ENCODE measurements at places on chromosomes 7 and 10. TPM values are rescaled to one million over a fixed set of nuclear protein-coding genes. Genes with fewer than 3 reads are reported as not detected.

GRCh38 chr10:13670311-13670710 is 83.5 kb downstream of the PRPF18 start:
- DNase-seq: peak; percentile 69

- DNase-seq: no peak
These were observed 213.1 kb downstream of the EMX2 start for GRCh38 chr10:117755659-117756014.

DNA sequence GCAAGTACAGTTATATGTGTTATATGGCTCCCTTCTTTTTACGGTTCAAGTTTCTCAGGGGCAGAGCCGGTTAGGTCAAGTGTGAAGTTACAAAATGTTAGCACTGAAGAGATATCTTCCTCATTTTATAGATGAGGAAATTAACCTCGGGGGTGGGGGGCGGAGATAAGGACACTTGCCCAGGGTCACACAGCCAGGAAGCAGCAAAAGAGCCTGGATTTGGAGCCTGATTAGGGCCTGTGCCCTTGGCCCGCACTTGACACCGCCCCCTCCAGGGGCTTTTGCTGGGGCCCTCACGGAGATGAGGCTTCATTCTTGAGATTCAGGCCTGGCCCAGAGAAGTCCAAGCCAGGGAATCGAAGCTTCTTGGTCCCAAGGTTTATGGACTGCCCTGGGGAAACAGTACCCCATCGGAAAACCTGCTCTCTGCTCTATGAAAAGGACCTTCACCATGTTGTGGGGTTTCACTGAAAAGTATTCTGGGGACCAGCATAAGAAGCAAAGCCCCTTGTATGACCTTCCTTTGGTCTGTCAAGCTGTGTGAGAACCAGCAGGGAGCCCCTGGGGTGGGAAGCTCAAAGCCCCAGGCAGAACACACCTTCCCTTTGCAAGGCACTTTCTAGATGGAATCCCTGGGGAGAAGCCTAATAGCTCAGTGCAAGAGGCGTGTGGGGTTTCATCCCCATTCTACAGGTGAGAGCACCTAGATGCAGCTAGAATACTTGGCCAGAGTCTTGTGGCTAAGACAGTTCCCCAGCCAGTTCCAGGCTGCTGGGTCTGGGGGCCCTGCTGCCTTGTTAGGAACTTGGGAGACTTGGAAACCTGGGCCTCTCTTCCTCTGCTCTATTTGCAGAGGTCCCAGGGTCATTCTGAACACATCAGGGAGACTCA is 21.9 kb downstream of the UNC5B start:
- no peak for DNase-seq

DNA sequence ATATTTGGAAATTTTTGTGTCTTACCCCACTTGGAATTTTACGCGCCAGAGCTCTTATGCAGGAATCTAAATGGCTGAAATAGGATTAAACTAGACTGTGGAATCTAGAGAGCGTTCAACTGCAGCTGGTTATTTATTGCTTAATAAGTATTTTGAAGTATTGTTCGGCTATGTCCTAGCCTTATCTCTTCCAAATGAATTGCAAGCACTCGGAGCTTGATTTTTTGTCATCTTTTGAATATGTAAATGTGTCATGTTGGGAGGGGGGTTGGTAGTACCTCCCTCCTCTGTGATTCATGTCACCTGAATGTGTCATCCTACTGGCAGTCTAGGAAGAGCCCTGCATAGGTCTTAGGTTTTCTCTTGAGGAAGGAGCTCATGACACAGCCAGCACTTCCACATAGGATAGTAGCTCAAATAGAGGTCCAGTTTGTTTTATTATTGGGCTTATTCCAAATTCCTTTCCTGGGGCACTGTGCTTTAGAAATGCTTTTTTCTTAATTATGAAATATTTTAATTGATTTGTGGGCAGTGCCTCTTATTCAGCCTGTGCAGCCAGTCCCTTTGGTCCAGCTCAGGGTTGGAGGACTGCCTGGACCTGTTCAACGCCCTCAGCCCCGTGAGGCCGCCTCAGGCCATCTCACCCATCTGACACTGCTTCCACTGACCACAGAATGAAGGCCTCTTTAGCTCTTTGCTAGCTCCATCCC is 22.5 kb upstream of the TRIL start:
- no peak for DNase-seq

DNA sequence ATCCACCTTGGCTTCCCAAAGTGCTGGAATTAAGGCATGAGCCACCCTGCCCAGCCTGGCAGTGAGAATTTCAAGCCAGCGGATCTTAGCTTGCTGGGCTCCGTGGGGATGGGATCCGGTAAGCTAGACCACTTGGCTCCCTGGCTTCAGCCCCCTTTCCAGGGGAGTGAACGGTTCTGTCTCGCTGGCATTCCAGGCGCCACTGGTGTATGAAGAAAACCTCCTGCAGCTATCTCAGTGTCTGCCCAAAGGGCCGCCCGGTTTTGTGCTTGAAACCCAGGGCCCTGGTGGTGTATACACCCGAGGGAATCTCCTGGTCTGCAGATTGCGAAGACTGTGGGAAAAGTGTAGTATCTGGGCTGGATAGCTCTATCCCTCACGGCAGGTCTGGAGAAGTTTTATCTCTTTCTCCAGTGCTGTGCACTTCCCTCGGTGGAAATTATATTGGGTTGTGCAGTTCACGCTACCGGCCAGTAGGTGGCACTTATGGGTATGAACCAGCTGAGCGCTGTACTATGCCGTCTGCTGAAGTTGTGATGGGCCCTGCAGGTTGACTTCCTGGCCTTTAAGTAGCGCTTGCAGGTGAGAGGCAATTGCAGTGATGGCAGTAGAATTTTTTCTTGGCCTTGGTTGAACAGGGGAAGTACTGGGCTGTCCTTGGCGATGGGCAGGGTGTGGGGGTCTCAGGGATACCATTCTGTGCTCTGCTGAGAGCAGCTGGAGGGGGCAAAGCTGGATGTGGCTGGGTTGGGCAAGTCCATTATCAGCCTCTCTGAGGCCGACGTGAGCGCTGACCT is 138.0 kb upstream of the MTPN start:
- DNase-seq: peak; percentile 66

DNA sequence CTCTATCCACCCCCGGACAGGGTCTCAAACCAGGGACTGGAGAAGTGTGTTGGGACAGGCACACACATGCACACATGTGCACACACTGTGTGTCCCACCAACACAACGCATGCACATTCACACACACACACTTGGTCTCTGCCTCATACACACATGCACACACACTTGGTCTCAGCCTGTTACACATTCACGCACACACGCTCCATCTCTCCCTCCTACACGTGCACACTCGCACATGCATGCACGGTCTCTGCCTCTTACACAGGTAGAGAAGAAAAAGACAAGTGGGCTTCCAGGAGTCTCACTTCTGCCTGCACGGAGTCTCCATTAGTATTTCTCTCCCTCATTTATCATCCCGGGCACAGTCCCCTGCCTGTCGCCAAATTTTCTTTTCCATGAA is 171.2 kb downstream of the EBF3 start:
- no peak for DNase-seq

DNA sequence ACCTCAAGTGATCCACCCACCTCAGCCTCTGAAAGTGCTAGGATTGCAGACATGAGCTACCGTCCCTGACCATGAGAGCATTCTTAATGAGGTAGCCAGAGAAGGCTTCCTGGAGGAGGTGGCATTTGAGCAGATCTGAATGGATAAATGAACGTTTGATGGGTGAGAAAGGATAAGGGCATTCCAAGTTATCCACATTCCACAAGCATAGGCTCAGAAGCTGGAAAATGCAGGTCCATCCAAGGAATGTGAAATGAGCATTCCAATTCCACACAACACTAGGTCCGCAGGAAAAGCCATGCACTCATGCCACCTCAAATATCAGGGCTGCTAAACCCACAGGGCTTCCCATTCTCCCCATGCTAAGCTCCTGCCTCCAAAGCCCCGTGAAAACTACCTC is 17.0 kb downstream of the TMEM130 start:
- DNase-seq: no peak

GRCh38 chr10:63423494-63423893 is 42.3 kb downstream of the JMJD1C start:
- DNase-seq: no peak

GRCh38 chr10:22779331-22780019 is 65.1 kb upstream of the PIP4K2A start:
- DNase-seq: no peak

DNA sequence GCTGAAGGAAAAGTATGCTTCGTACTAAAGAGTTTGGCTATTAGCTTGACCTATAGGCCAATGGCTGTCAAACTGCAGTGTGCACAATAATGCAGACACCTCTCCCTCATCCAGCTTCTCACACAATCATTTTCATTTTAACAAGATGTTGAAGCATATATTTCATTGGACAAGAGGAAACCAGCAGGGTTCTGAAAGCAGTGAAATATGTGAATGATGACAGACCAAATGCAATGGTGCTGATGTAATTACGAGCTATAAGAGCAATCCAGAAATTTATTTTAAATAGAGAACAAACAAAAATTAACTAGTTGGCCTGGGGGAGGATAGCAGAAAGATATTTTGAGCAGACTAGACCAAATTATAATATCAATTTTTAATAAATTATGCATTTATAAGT is 331.5 kb upstream of the AKR1E2 start:
- no peak for DNase-seq

- DNase-seq: no peak
These were observed 14.4 kb downstream of the HTRA1 start for GRCh38 chr10:122475591-122476332.

- DNase-seq: no peak
These were observed 46.4 kb downstream of the DENND2A start for GRCh38 chr7:140594131-140594691.

DNA sequence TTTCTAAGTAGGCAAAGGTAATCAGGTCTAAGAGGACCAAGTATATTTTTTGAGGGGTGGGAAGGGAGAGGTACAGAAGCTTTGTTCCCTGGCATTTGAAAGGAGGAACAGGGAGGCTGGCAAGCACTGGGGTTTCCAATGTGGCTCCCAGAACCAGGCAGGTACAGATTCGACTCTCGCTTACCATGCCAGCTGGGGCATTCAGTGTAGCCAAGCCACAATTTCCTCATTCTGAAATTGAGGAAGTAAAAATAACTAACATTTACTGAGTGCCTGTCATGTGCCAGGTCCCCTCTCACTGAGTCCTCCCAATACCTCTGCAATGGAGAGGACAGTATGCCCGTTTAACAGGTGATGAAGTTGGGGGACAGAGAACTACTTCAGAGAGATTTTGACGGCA is 45.9 kb upstream of the BET1 start:
- DNase-seq: no peak

GRCh38 chr10:99804471-99804870 is 22.0 kb downstream of the ABCC2 start:
- DNase-seq: no peak

DNA sequence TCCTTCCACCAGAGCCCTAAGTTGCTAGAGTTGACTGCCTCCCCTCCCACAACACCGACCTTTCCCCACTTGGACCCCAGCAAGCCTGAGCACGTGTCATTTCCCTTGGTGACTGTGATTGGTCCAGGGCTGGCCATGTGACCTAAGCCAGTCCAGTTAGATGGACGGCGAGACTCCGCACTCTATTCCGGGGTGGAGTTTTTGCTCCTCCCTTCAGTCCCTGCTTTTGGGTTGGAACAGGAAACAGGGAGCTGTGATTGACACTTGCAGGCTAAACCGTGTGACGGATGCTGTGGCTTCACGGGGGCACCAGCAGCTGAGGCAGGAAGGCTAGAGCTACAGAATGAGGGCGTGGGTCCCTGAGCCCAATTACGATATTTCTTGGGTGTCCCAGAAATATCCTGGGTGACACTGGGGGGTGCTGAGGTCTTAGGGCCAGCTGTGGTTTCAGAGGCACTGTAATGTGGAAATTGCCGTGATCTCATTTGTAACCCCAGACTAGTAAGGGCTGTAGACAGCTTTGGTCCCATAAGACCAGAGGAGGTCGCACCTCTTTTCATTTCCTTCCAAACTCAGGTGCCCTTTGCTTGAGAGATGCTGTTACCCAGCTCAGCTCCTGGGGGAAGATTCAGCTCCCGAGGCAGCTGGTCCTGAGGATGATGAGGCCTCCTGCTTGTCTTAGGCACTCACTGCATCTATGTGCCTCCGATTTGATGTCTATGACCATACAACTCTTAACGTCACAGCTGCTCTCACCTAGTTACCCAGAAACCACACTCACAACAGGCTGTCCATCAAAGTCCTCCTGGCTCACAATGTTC is 102.7 kb upstream of the NPTX2 start:
- no peak for DNase-seq

- DNase-seq: no peak
These were observed 682.8 kb downstream of the MAGI2 start for GRCh38 chr7:78770422-78771410.

DNA sequence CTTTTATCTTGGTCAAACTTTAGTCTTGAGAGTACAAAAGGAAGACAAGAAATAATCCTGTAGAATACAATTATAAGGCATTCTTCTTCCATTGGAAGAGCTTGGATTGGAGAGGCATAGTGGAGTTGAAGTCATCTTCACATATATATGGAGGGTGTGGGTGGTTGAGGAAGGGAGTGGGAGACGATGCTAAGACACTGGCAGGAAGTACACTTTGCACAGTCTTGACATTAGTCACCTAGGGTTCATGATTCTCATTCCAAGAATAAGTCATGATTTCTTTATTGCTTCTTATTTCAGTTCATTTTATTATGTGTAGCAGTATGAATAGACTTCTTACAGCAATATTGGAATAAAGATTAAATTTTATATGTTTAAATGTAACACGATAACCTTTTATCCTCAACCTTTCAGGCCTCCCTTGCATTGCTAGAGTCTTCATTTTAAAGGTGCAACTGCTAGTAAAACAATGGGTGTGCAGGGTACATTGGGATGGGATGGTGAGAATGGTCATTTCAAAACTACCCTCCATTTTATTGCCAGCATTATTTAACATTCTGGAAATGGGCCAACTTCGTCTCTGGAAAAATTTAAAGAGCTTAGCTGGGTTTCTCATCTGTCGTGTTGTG is 12.3 kb upstream of the SLC26A3 start:
- DNase-seq: no peak

DNA sequence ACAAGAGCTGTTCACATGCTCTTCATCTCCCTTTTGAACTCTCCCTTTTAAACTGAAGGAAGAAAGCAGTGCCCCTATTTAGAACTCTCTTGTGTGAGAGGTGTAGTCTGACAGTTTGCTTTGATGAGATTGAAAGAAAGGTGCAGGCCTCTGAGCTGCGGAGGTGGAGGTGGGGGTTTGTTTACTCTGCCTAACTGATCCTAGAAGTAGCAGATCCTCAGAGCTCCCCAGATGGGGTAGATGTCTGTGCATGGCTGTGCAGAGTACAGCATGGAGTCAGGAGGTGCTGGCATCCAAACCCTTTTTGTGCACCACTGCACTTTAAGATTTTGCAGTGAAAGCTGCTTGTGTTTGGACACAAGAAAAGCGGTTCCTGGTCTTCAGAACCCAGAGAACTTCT is 58.3 kb downstream of the MINDY4 start:
- DNase-seq: no peak

Gene ZNF425
- total RNA-seq: 1.8 TPM

Gene C10orf62
- not detected for total RNA-seq

Gene WNT16
- total RNA-seq: not detected

Gene NUTM2E
- total RNA-seq: not detected

Gene LBX1
- total RNA-seq: not detected

Gene MRC1
- total RNA-seq: 148 TPM

Gene ZMIZ2
- total RNA-seq: 7.9 TPM

Gene BTBD16
- under 0.01 TPM for total RNA-seq

Gene PRTFDC1
- total RNA-seq: 7.6 TPM

Data from lung microvascular endothelial cell (primary cell).